IMR-90 (cell line): ENCODE measurements at places on chromosomes 3 and 15. TPM values are rescaled to one million over a fixed set of nuclear protein-coding genes. Genes with fewer than 3 reads are reported as not detected.

LIPH gene
- 0.28 and 0.36 TPM in 2 replicates for total RNA-seq

GRCh38 chr3:137988152-137988551, 21.8 kb upstream of the CLDN18 start:
- DNase-seq: no peak

DNA sequence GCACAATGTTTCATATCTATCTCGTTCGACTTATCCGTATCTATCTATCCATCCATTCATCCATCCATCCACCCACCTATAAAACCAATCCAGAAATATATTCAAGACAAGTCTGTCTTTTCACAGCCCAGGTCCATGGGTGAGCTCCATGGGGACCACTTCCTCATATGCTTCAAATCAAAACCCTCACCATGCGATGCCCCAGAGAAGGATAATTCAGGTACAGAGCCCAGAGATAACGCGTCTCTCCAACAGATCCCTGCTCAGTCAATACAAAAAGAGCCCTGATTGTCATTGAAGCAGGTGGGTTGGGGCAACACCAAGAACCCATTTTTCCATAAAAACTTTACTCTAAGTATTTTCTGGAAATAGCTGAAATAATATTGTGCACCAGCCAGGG, 47.2 kb downstream of the PCSK6 start:
- no peak for DNase-seq

DNA sequence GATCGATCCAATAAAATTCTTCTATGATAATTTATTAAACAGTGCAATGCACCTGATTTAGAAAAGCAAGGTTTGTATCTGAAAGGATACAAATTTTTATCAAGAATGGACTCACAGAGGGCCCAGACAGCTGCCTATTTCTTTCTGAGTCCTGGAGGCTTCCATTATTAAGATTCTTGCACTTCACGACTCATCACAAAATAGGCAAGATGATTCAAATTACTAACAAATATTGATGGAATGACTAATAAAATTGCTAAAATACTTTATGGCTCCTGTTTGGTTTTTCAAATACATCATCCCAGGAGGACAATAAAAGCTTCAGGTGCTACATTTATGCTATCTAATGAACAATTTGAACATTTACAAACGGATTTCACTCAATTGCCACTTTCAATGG, 483.0 kb upstream of the AGTR1 start:
- DNase-seq: no peak

DNA sequence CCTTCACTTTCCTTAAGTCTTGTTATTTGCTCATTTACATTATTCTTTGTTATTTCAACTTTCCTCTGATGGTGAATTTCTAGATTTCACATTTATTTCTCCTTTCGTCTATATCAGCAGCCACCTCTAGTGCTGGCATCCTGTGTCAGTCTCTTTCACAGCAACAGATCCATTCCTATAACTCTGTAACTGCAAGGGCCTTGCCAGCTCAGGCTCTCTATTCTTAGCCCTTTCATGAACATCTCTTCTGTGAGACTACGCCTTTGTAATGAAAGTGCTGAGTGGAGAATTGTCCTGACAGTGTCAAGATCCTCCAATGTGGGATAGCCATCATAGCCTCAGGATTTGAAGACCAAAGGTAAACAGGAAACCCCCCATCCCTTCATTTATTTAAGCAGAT, 3.9 kb upstream of the SCG3 start:
- DNase-seq: no peak

- no peak for DNase-seq
Observed at GRCh38 chr15:63969652-63970421, 76.4 kb downstream of the DAPK2 start.

DNA sequence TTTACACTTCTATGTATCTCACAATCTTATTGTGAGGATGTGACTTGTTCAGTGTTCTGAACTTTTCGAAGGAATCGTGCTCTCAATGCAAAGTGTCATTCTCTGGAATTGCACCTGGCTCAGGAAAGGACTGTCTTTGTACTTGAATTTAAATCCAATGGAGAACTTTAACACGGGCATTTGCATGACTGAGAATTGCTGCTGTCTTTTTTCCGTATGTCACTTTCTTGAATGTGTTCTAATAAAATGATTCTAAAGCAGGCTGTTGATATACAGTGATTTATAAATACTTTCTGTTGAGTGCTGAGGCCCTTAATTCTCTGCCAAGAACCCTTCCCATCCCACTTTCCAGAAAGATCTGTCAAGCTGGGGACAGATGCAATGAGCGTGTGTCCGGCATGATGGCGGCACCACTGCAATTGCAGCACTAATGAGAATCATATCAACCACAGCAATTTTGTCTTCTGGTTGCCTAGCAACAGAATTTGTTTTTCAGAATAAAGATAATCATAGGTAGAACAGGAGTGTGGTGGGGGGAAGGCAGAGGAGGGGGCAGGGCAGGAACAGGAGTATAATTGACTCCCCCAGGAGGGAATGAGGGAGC, 210.6 kb upstream of the UMPS start:
- DNase-seq: no peak

DNA sequence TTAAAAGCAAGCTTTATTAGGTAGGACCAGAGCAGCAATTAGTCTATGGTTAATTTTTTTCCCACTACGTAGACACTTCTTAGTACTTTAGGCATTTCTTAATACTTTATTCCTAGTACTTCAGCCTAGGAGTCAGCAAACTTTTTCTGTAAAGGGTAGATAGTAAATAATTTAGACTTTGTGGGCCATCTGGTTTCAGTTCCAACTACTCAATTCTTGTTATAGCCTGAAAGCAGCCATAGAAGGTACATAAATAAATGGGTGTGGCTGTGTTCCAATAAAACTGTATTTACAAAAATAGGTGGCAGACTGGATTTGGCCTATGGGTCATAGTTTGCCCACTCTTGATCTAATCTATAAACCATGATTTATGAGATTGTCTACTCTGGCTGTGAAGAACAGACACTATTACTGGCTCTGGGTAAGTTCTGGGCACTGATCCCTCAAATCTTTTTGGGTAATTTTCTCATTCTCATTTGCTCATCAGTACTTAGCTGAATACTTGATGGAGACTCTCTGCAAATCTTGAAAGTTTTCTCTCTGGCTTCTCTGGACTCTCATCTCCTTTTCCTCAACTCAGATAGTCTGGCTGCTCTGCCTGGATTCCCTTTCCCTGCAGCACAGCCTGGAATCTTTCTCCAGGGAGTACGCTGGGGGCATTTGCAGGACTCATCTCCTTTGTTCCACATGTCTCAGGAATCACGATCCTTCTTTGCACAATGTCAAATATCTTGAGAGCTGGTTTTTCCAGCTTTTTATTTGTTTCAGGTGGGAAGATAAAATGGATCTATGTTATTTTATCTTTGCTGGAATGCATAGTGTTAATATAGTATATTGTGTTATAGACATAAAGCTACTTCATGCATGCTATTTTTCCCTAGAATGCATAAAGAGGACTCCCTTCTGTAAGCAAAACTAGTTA, 524.8 kb upstream of the TBL1XR1 start:
- DNase-seq: no peak

- DNase-seq: peak; percentile 66
Observed at GRCh38 chr15:51223771-51224229, 114.6 kb downstream of the CYP19A1 start.

DNA sequence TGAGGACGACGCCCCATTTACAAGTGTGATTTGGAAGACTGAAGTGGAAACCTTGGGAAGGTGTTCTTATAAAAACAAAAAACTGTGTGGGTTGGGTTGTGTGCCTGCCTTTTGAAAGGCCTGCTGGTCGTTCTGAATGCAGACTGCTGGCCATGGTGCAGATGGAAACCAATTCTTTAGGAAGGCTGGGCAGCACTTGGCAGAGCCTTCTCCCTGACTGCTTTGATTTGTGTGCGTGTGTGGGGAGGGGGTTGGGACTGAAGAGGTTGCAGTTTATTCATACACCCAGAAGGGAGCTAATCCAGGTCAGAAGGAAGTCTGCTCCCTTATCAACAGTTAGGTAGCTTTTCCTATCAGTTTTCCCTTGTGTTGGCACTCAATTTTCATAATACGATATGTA, 288.7 kb downstream of the SOX2 start:
- no peak for DNase-seq
